ENCODE measurements at places on chromosomes 6 and 20. TPM values are rescaled to one million over a fixed set of nuclear protein-coding genes. Genes with fewer than 3 reads are reported as not detected.

DNA sequence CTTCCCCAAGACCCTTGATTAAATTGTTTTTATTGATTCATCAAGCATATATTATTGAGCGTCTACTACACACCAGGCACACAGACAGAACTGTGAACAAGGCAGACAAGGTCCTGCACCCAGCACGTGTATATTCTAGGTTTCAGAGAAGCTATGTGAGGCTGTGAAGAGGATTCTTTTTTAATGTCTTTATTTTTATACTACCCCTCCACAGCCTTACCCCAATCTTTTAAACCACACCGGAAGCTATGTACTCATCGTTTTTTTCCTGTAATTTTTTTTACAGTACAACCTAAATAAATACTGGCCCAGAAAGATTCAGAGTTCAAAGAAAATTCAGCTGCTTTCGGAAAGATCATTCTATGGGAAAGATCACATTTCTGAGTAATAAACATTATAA, 10.0 kb downstream of the SGK1 start:
- H3K4me3 ChIP-seq, result no peak overlapping the region
- H3K4me1 ChIP-seq, result no peaks in the 10 kb centered on the region
- H3K36me3 ChIP-seq, result peaks cover 1% of the 10 kb centered on the region
- no peak overlapping the region for H3K27ac ChIP-seq

GRCh38 chr20:575230-575629, 31.6 kb upstream of the CSNK2A1 start:
- no peak overlapping the region for H3K27ac ChIP-seq
- H3K4me3 ChIP-seq, result no peak overlapping the region
- H3K4me1 ChIP-seq, result peaks cover 14% of the 10 kb centered on the region
- DNase-seq, result no peak

- H3K27me3 ChIP-seq, result no peaks in the 10 kb centered on the region
- H3K4me3 ChIP-seq, result no peak overlapping the region
- H3K36me3 ChIP-seq, result no peaks in the 10 kb centered on the region
- no peak for DNase-seq
- H3K4me1 ChIP-seq, result peaks cover 78% of the 10 kb centered on the region
- peak overlapping the region; percentile 43 for H3K27ac ChIP-seq
These were observed 21.0 kb downstream of the KIF13A start for GRCh38 chr6:17966451-17966850.

- H3K4me1 ChIP-seq, result peaks cover 8% of the 10 kb centered on the region
- no peaks in the 10 kb centered on the region for H3K27me3 ChIP-seq
- no peaks in the 10 kb centered on the region for H3K36me3 ChIP-seq
- DNase-seq, result no peak
- H3K4me3 ChIP-seq, result no peak overlapping the region
These were observed 3.9 kb upstream of the SDCBP2 start for GRCh38 chr20:1332749-1333300.

Gene OSTM1
- 90.4 TPM for total RNA-seq

DNA sequence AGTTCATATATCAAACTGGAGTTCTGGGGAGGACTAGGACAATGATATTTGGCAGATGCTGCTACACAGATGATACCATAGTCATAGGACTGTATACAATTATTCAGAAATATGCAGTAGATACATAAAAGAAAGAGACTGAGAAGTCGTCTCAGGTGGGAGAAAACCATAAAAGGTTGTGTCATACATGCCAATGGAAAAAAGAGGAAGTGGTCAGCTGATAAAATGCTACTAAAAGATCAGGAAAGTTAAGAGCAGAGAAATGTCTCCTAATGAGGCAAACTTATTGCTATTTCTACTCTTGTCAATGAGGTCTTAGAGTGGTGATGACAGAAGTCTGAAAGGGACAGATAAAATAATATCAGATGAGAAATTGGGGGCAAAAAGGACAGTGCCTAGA, 407.6 kb downstream of the COL12A1 start:
- no peak for DNase-seq
- H3K4me1 ChIP-seq, result no peaks in the 10 kb centered on the region
- H3K4me3 ChIP-seq, result no peak overlapping the region
- peaks cover 3% of the 10 kb centered on the region for H3K36me3 ChIP-seq

Gene FOXF2
- not detected for total RNA-seq

DNA sequence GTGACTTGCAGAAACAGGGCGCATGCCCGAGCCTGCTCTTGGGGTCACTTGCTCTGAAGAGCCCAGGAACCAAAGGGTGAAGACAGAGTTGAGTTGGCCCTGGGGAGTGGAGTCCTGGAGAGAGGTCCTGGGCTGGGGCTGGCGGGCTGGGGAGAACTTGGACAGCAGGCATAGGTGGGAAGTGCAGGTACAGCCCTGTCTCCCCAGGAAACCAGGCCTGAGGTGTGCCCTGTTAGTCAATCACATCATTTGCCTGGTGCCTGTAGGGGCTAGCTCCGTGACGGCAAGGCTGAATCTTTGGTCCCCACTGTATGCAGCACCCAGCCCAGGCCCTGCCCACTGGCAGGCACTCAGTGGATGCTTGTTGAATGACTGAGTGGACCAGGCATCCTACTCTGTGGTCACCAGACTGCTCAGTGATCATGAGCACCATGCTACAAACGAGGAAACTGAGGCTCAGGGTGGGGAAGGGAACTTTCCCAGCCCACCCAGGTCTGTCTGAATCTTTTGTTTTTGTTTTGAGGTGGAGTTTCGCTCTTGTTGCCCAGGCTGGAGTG, 15.6 kb upstream of the NOL4L start:
- no peak for DNase-seq
- H3K4me1 ChIP-seq, result no peaks in the 10 kb centered on the region
- H3K27ac ChIP-seq, result no peak overlapping the region
- H3K4me3 ChIP-seq, result no peak overlapping the region

Gene ANGPT4
- not detected for total RNA-seq

- H3K36me3 ChIP-seq, result no peaks in the 10 kb centered on the region
- peaks cover 16% of the 10 kb centered on the region for H3K4me1 ChIP-seq
- no peak for DNase-seq
- H3K27ac ChIP-seq, result peak overlapping the region; percentile 51
- no peak overlapping the region for H3K4me3 ChIP-seq
These were observed 74.0 kb downstream of the ZDHHC14 start for GRCh38 chr6:157454762-157455714.

- H3K4me3 ChIP-seq, result no peak overlapping the region
- H3K36me3 ChIP-seq, result peaks cover 2% of the 10 kb centered on the region
These were observed 238.0 kb downstream of the TFAP2C start for GRCh38 chr20:56867128-56867527.

GRCh38 chr6:129597023-129597713, 112.8 kb downstream of the ARHGAP18 start:
- H3K27ac ChIP-seq, result no peak overlapping the region
- H3K4me3 ChIP-seq, result no peak overlapping the region
- DNase-seq, result no peak
- peaks cover 2% of the 10 kb centered on the region for H3K36me3 ChIP-seq
- peaks cover 4% of the 10 kb centered on the region for H3K4me1 ChIP-seq

DNA sequence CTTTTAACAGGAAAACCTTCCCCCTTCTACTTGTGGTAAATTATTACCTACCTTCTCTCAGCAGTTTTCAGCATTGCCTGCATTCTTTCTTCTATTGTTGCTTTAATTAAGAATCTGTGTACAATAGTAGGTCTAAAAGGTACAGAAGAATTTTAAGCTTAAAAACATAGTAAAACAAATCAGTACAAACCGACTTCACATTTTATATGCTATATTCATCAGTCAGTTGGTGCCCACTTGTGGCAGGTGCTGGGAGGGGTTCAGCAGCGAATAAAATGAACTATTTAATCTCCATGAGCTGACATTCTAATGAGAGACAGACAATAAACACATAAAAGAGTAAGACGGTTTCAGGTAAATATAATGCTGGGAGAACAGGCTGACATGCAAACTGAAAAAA, 73.4 kb upstream of the FBXO30 start:
- peaks cover 3% of the 10 kb centered on the region for H3K4me1 ChIP-seq
- no peak for DNase-seq
- H3K27me3 ChIP-seq, result no peaks in the 10 kb centered on the region
- peaks cover 5% of the 10 kb centered on the region for H3K36me3 ChIP-seq
- no peak overlapping the region for H3K4me3 ChIP-seq

DNA sequence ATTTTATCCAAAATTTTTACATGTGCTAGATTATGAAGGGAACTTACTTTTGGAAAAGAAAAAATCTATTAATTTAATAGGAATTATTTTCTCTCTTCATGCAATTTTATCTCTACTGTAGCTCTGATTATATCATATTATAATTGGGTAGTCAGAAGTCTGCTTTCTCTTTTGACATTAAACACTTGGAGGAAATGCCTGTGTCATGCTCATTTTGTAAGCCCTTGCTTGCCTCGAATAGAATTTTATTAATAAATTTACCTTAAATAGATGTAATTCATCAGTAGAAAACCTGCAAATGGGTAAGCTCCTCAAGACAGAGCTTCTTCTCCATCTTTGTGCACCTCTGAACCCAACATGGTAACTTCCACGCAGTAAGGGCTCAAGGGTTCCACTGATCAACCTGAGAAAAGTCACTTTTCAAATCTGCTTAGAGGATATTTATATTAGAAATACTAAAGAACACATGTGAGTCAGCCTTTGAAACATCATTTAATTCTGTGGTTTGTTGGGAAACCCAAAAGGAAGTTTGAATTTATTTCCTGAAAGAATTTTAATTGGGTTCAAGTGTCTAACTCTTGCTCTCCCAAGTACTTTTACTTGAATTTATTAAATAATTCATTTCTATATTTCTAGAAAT, 266.0 kb downstream of the ALDH8A1 start:
- H3K4me3 ChIP-seq, result no peak overlapping the region
- no peaks in the 10 kb centered on the region for H3K36me3 ChIP-seq
- H3K4me1 ChIP-seq, result peaks cover 43% of the 10 kb centered on the region
- H3K27ac ChIP-seq, result peak overlapping the region; percentile 32
- no peaks in the 10 kb centered on the region for H3K27me3 ChIP-seq

Gene ME1
- 83.6 TPM for total RNA-seq

- no peaks in the 10 kb centered on the region for H3K36me3 ChIP-seq
- H3K27ac ChIP-seq, result peak overlapping the region; percentile 46
- H3K4me3 ChIP-seq, result peak overlapping the region; percentile 31
- peaks cover 14% of the 10 kb centered on the region for H3K4me1 ChIP-seq
- DNase-seq, result no peak
- H3K27me3 ChIP-seq, result no peaks in the 10 kb centered on the region
These were observed 98.5 kb downstream of the TFAP2A start for GRCh38 chr6:10316373-10316721.

GRCh38 chr20:22699396-22699795, 115.0 kb upstream of the FOXA2 start:
- H3K4me1 ChIP-seq, result peaks cover 8% of the 10 kb centered on the region
- DNase-seq, result no peak
- H3K27ac ChIP-seq, result no peak overlapping the region
- H3K27me3 ChIP-seq, result no peaks in the 10 kb centered on the region
- H3K4me3 ChIP-seq, result no peak overlapping the region
- H3K36me3 ChIP-seq, result peaks cover 5% of the 10 kb centered on the region

Gene CST5
- not detected for total RNA-seq

GRCh38 chr6:105667056-105667455, 264.2 kb upstream of the PREP start:
- H3K27ac ChIP-seq, result no peak overlapping the region
- H3K36me3 ChIP-seq, result peaks cover 6% of the 10 kb centered on the region
- H3K4me3 ChIP-seq, result no peak overlapping the region
- DNase-seq, result no peak
- H3K27me3 ChIP-seq, result peaks cover 11% of the 10 kb centered on the region

GRCh38 chr6:54427396-54427937, 119.2 kb downstream of the TINAG start:
- peaks cover 22% of the 10 kb centered on the region for H3K4me1 ChIP-seq
- H3K27ac ChIP-seq, result no peak overlapping the region
- no peaks in the 10 kb centered on the region for H3K27me3 ChIP-seq
- no peak overlapping the region for H3K4me3 ChIP-seq
- H3K36me3 ChIP-seq, result peaks cover 1% of the 10 kb centered on the region
- DNase-seq, result no peak

DNA sequence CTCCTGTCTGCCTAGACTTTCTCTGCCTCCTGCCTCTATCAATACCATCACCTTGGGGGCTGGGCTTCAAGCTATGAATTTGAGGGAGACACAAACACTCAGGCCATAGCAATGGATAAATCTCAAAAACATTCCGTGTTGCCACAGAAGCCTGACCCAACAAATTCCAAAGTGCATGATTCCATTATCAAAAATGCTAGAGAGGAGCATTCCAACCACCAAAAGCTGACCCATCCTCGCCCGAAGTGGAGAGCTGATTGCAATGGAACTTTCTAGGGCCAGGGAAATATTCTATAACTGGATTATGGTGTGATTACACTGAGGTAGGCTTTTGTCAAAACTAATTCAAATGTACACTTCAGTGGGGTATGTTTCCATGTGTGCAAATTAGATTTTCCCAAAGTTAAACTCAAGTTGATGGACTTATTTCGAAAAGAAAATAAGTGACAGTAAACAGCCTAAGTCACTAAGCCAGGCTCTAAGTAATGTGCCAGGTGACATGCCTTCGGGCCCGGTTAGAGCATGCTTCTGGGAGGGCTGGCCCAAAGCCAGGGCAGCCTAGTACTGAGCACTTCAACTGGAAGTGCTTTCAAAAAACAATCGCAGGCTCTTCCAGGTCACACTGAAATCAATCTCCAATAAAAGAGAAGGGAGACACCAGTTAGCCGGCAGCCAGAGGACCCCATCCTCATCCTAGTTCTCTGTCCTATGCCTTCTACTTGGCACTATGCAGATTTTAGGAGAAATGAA, 142.3 kb downstream of the TBXT start:
- peak overlapping the region; percentile 83 for H3K27ac ChIP-seq
- H3K27me3 ChIP-seq, result no peaks in the 10 kb centered on the region
- no peak for DNase-seq
- H3K36me3 ChIP-seq, result no peaks in the 10 kb centered on the region

Gene QRSL1
- 12.5 TPM for total RNA-seq

- no peak for DNase-seq
- no peak overlapping the region for H3K4me3 ChIP-seq
- no peaks in the 10 kb centered on the region for H3K36me3 ChIP-seq
- H3K27me3 ChIP-seq, result peaks cover 48% of the 10 kb centered on the region
- no peak overlapping the region for H3K27ac ChIP-seq
- no peaks in the 10 kb centered on the region for H3K4me1 ChIP-seq
These were observed 15.6 kb downstream of the ARHGAP40 start for GRCh38 chr20:38617011-38617829.

DNA sequence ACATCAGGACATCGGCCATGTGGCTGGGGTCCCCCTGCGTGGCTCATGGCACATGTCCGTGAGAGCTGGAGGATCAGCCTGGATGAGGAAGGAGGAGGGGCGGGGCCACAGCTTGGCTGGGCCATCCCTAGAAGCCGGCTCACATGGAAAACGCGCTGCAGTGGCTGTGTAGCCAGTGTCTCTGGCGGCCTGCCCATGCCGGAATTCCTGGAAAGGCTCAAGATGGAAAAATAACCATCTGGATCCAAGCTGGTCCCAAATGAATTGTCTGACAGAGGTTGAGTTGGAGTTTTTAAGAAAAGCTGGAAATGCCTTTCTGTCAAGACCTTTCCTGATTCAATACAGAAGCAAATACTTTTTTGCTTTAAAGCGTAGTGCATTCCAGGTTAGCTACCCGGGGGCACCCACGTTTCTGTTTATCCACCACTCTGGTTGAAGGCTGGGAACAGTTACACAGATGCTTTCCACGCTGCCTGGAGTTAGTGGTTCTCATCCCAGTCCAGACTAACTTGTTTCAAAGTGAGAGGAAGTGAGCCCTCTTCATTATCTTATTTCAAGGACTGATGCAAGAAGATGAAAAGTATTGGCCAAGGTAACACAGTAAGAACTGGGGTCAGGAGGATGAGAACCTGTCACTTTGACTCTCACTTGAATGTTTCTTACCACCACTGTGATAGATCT, 99.0 kb downstream of the GMPR start:
- no peaks in the 10 kb centered on the region for H3K36me3 ChIP-seq
- H3K27me3 ChIP-seq, result no peaks in the 10 kb centered on the region
- DNase-seq, result peak; percentile 95
- H3K4me3 ChIP-seq, result no peak overlapping the region
- H3K4me1 ChIP-seq, result peaks cover 65% of the 10 kb centered on the region
- H3K27ac ChIP-seq, result peak overlapping the region; percentile 88

Data from chondrocyte (in vitro differentiated cells).